Stimulated activated CD8-positive, alpha-beta memory T cell treated with anti-CD3 and anti-CD28 coated beads, Interleukin-7, amount 100 ng/mL, for 1 hour (primary cell): ENCODE measurements at places on chromosomes 1 and 21.

GRCh38 chr1:187413405-187414169, 584.8 kb downstream of the PLA2G4A start:
- no peak for DNase-seq

- DNase-seq: no peak
These were observed 14.7 kb downstream of the MDM4 start for GRCh38 chr1:204530932-204531331.

DNA sequence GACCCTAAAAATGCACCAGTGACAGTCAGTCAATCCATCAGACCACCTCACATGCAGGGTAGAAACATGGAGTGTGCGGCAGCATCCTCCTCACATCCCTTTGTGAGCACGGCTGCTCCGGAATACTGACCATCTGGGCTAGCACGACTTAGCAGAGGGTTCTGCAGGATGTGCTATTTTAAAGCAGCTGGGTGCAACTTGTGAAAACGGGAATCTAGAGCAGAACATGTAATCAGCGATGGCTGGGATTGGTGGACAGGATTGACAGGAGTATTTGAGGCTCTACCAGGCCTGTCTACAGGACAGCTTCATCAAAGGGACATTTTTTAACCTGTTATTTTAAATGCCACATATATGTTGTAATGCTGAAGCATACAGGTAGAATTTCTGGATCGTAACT, 16.8 kb upstream of the PLEKHM2 start:
- DNase-seq: no peak

DNA sequence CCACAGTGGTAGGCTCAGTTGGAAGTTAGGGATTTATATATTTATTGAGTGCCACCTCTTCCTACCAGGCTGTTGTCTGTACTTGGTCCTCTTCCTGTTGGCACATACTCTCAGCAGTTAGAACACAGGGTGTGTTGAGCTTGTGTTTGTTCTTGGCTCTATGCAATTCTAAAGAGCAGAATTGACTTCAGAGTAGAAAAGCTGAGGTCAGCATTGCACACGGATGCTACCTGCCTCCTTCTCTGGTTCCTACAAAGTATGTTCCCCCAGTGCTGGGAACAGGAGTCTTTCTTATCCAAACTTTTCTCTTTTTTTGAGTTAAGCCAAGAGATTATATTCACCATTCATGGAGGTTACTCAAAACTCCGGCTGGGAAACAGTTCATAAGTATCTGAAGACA, 16.5 kb upstream of the CD53 start:
- DNase-seq: no peak

DNA sequence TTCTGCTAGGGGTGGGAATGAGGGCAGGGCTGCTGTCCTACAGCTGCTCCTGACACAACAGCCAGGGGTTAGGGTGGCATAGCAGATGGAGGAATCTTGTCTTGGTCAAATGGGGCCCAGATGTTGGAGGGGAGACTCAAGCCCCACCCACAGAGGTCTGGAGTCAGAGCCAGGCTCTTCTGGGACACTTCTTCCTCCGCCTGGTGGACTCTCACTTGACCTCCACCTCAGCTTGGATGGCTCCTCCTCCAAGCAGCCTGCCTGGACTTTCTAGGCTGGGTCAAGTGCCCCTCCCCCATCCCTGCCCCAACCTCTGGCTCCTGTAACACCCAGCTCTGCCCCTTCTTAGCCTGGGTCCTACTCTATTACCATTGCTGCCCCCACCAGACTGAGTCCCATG, 35.5 kb downstream of the EPHA2 start:
- DNase-seq: no peak

DNA sequence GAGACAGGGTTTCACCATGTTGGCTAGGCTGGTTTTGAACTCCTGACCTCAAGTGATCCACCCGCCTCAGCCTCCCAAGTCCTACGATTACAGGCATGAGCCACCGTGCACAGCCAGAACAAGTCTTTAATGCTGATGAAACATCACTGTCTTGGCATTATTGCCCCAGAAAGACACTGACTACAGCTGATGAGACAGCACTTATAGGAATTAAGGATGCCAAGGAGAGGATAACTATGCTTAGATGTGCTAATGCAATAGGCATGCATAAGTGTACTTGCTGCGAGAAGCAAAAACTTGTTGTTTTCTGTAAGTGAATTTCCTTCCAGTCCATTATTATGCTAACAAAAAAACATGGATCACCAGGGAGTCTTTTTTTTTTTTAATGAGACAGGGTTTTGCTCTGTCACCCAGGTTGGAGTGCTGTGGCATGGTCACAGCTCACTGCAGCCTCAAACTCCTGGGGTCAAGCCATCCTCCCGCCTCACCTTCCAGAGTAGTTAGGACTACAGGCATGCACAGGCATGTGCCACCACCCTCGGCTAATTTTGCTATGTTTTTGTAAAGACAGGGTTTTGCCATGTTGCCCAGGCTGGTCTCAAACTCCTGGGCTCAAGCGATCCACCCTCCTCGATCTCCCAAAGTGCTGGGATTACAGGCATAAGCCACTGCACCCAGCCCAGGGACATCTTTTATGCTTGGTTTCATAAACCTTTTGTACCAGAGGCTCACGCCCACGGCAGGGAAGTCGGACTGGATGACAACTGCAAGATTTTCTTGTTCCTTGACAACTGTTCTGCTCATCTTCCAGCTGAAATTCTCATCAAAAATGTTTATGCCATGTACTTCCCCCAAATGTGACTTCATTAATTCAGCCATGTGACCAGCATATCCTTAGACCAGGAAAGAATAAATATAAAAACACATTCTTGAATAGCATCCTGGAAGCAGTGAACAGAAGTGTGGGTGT, 23.1 kb downstream of the RHEX start:
- DNase-seq: no peak

- no peak for DNase-seq
These were observed 130.0 kb upstream of the TNFSF4 start for GRCh38 chr1:173337126-173337525.

DNA sequence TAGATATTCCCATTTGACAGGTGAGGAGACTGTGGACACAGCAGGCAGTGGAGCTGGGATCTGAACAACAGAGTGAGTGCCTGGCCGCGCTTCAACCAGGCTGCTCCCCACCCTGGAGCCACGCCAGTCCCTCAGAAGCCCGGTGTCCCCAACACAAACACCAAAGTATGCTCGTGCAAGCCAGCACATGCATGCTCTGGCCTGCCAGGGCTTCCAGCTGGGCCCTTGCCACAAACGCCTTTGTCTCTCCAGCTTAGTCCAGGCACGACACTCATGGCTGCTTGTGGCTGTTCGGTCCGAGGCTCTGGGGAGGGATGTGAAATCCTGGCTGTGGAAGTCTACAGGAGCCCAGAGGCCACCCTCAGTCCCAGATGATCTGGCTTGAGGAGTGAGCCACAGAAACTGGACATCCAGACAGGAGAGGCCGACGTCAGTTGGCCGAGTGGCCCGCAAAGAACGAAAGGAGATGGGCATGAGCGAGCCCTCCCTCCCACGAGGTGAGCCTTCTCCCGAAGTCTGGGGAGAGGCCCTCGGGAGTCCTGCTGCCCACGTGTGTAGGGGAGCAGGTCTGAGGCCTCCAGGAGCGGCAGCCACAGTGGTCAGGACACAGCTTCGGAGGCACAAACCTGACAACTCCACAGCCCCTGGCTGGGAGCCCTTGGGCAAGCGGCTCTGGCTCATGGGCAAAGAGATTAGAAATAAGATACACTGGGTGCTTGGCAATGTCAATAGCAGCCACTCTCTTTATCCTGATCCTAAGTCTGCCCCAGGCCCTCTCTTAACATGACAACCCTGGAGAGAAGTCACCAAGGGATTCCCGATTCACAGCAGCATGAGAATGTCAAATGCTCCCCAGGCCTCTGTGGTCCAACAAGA, 117.1 kb upstream of the IFFO2 start:
- DNase-seq: no peak

DNA sequence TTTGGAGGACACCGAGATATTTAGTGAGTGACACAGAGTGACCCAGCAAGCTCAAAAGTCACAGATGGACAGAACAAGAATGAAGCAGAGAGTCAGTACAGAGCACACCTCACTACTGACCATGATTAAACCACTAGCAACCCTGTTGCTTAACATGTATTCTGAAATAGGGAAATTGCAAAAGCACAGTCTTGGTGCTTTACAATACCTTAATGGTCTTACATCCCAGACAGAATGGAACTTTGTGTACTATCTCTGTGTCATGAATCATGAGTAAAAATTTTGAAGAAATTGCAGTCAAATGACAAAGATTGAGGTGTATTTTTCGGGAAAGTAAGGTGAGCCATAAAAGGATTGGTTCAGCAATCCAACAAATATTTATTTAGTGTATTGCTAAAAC, 2.7 kb upstream of the SAMSN1 start:
- DNase-seq: no peak

GRCh38 chr1:154167461-154167860, 12.6 kb upstream of the NUP210L start:
- DNase-seq: no peak

GRCh38 chr1:212666116-212666775, 33.4 kb downstream of the BATF3 start:
- no peak for DNase-seq

GRCh38 chr1:212482637-212483441, 50.1 kb downstream of the NENF start:
- DNase-seq: no peak

GRCh38 chr1:12420171-12420570, 190.3 kb downstream of the VPS13D start:
- no peak for DNase-seq

DNA sequence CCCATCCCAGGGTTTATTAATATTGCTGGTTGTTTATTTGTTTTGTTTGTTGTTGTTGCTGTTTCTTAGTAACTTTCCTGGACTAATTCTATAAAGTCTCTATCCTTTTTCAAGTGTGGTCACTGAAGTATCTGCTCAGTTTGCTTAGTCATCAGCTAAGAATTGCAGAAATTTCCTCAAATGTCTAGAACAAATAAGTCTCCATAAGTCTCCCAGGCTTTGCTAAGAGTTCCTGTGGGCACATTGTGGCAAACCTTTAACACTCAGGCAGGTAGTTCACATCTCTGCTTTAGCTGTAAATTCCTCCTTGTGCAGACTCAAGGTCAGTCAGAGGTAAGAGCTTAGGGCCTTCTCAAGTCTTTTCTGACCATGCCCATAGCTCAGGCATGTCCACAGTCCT, 38.9 kb upstream of the C1orf185 start:
- DNase-seq: no peak
